Natural killer cell (primary cell): ENCODE measurements at places on chromosomes 11 and 22.

GRCh38 chr22:20205464-20205963 lies 54.7 kb upstream of the CCDC188 start:
- H3K4me3 ChIP-seq, result no peak overlapping the region
- no peak for DNase-seq
- peak overlapping the region; percentile 73 for H3K27ac ChIP-seq
- H3K4me1 ChIP-seq, result peaks cover 39% of the 10 kb centered on the region
- H3K27me3 ChIP-seq, result no peaks in the 10 kb centered on the region

DNA sequence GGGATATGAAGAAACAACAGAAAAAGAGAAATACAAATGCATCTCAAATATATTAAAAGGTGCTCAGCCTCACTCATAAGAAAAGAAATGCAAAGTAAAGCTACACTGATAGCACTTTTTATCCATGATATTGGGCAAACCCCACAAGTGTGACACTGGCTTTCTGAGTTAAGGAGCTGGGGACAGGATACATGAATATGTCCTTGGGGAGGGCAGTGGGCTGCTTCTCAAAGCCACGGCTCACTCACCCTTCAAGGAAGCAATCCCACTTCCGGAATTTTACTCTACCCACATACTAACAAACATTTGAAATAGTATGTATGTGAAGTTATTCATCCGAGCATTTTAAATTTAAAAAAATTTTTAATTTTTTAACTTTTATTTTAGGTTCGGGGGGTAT lies 41.1 kb upstream of the SLC22A12 start:
- H3K4me3 ChIP-seq, result no peak overlapping the region
- DNase-seq, result no peak
- no peaks in the 10 kb centered on the region for H3K4me1 ChIP-seq
- H3K36me3 ChIP-seq, result no peaks in the 10 kb centered on the region

- no peaks in the 10 kb centered on the region for H3K36me3 ChIP-seq
- peaks cover 56% of the 10 kb centered on the region for H3K4me1 ChIP-seq
- peaks cover 2% of the 10 kb centered on the region for H3K27me3 ChIP-seq
- DNase-seq, result peak; percentile 82
- peak overlapping the region; percentile 49 for H3K4me3 ChIP-seq
Measured at GRCh38 chr11:2269601-2270321, 627 bp downstream of the ASCL2 start.

DNA sequence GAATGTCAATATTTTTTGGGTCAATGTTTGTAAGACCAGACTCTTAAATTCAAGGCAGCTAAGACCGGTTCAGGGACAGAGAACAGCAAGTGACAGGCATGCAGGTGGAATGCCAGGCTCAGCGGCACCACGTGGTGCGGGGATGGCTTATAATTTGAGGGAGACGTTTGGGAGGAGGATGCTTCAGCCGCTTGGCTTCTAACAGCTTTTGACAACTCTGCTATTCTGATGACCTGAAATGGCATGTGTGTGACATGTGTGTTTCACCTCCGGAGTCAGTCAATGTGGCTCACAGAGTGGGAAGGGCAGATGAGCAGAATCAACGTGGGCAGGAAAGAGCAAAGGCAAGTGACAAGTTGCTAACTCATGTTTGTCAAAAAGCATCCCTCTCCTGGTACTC lies 228.3 kb downstream of the KIRREL3 start:
- H3K36me3 ChIP-seq, result no peaks in the 10 kb centered on the region
- H3K27me3 ChIP-seq, result no peaks in the 10 kb centered on the region
- H3K4me1 ChIP-seq, result no peaks in the 10 kb centered on the region
- H3K27ac ChIP-seq, result no peak overlapping the region

- H3K27ac ChIP-seq, result no peak overlapping the region
- H3K27me3 ChIP-seq, result no peaks in the 10 kb centered on the region
- peaks cover 6% of the 10 kb centered on the region for H3K4me1 ChIP-seq
- peaks cover 49% of the 10 kb centered on the region for H3K36me3 ChIP-seq
- H3K4me3 ChIP-seq, result no peak overlapping the region
Measured at GRCh38 chr22:41280065-41280464, 5.9 kb downstream of the RANGAP1 start.

DNA sequence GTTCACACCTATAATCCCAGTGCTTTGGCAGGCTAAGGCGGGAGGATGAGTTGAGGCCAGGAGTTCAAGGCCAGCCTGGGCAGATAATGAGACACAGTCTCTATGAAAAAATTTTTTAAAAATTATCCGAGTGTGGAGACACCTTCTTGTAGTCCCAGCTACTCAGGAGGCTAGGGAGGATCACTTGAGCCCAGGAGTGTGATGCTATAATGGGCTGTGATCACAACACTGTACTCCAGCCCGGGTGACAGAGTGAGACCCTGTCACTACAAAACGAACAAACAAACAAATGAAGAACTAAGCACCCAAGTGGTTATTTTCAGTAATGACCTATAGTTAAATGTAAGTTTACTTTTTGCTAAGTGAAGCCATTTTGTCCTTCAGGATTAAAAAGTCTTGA lies 32.3 kb downstream of the ANO5 start:
- no peak overlapping the region for H3K27ac ChIP-seq
- no peak for DNase-seq
- no peaks in the 10 kb centered on the region for H3K4me1 ChIP-seq
- H3K27me3 ChIP-seq, result no peaks in the 10 kb centered on the region
- no peak overlapping the region for H3K4me3 ChIP-seq
- H3K36me3 ChIP-seq, result no peaks in the 10 kb centered on the region

DNA sequence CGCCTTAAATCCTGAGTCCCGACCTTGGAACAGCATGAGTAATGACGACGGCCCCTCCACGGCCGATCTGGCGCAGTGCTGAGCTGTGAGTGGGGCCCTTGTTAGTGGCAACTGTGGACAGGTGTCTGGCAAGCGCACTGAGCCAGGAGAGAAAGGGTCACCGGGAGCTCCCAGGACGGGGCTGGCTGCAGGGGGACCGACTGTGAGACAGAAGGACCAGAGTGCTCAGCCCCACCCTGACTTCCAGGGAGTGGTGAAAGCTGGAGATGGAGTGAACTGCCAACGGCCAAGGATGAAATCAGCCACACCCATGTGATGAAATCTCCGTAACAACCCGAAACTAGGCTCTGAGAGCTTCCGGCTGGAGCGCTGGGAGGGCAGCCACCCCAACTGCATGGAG lies 228.6 kb downstream of the BRD1 start:
- peaks cover 3% of the 10 kb centered on the region for H3K36me3 ChIP-seq
- no peaks in the 10 kb centered on the region for H3K27me3 ChIP-seq
- no peak overlapping the region for H3K27ac ChIP-seq
- H3K4me3 ChIP-seq, result no peak overlapping the region
- no peak for DNase-seq
- H3K4me1 ChIP-seq, result peaks cover 12% of the 10 kb centered on the region

- peaks cover 26% of the 10 kb centered on the region for H3K4me1 ChIP-seq
- no peaks in the 10 kb centered on the region for H3K27me3 ChIP-seq
- H3K4me3 ChIP-seq, result no peak overlapping the region
- H3K27ac ChIP-seq, result no peak overlapping the region
- no peak for DNase-seq
Measured at GRCh38 chr22:40443732-40444131, 73.3 kb downstream of the SGSM3 start.

- no peaks in the 10 kb centered on the region for H3K27me3 ChIP-seq
- no peak for DNase-seq
- H3K36me3 ChIP-seq, result peaks cover 19% of the 10 kb centered on the region
- no peak overlapping the region for H3K4me3 ChIP-seq
- no peak overlapping the region for H3K27ac ChIP-seq
- H3K4me1 ChIP-seq, result peaks cover 18% of the 10 kb centered on the region
Measured at GRCh38 chr11:10484461-10485180, 29.6 kb downstream of the AMPD3 start.

GRCh38 chr22:35170716-35171697 lies 86.3 kb upstream of the HMGXB4 start:
- no peak for DNase-seq
- no peaks in the 10 kb centered on the region for H3K36me3 ChIP-seq
- H3K27ac ChIP-seq, result no peak overlapping the region
- no peaks in the 10 kb centered on the region for H3K27me3 ChIP-seq
- H3K4me1 ChIP-seq, result no peaks in the 10 kb centered on the region
- no peak overlapping the region for H3K4me3 ChIP-seq

GRCh38 chr11:133723056-133723455 lies 122.3 kb downstream of the SPATA19 start:
- no peaks in the 10 kb centered on the region for H3K36me3 ChIP-seq
- no peaks in the 10 kb centered on the region for H3K27me3 ChIP-seq
- H3K27ac ChIP-seq, result no peak overlapping the region
- no peaks in the 10 kb centered on the region for H3K4me1 ChIP-seq
- no peak for DNase-seq

DNA sequence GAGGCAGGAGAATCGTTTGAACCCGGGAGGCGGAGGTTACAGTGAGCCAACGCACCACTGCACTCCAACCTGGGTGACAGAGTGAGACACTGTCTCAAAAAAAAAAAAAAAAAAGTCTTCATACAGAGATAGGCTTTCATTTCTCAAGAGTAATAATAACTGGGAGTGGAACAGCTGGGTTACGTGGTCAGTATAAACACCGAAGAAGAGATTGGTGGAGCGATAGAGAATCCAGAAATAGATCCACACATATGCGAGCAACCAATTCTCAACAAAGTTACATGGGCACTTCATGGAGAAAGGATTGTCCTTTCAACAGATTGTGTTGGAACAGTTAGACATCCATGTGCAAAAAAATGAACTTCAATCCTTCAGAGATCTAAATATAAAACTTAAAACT lies 24.6 kb downstream of the ZBED4 start:
- no peak overlapping the region for H3K27ac ChIP-seq
- H3K27me3 ChIP-seq, result no peaks in the 10 kb centered on the region
- no peak for DNase-seq
- H3K36me3 ChIP-seq, result no peaks in the 10 kb centered on the region
- peaks cover 21% of the 10 kb centered on the region for H3K4me1 ChIP-seq
